ENCODE measurements at places on chromosomes 16 and 17.
A peak's percentile ranks its signal among the peaks of the same experiment; 100 is the strongest.

GRCh38 chr17:45018848-45019711, 32.4 kb downstream of the DCAKD start:
- DNase-seq = peak; percentile 70

DNA sequence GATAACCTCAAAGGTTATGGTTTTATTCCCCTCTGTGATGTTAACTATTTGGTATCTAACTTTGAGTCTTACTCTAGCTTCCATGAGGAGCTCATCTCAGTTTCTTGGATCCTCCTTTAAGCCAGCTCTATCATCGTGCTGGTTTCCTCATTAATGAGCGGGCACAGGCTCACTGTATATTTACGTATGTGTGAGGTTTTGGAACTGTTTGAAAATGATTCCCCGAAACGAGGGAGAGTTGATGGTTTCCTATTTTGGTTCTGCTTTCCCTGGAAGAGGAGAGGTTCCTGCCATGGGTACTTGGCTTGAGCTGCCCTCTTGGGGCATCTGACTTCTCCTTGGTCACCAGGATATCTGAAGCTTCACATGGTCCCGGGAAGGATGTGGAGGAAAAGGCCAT, 32.7 kb upstream of the PIK3R6 start:
- no peak for DNase-seq

DNA sequence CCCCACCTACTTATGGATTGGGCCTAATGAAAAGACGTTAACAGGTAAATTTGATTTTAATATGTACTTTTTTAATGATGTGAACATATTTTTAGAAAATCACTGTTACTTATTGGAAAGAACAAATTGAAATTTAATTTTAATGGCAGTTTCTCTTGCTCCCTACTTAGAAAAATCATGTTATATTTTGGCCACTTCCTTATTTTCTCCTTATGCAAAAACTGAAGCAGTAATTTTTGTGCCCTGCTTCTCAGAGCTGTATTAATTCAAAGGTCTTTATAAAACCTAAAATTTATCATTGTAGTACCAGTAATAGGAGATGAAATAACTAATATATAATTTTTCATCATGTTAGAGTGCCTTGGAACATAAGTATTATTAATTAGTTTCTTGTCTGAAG, 2.8 kb downstream of the ZPBP2 start:
- DNase-seq = no peak

DNA sequence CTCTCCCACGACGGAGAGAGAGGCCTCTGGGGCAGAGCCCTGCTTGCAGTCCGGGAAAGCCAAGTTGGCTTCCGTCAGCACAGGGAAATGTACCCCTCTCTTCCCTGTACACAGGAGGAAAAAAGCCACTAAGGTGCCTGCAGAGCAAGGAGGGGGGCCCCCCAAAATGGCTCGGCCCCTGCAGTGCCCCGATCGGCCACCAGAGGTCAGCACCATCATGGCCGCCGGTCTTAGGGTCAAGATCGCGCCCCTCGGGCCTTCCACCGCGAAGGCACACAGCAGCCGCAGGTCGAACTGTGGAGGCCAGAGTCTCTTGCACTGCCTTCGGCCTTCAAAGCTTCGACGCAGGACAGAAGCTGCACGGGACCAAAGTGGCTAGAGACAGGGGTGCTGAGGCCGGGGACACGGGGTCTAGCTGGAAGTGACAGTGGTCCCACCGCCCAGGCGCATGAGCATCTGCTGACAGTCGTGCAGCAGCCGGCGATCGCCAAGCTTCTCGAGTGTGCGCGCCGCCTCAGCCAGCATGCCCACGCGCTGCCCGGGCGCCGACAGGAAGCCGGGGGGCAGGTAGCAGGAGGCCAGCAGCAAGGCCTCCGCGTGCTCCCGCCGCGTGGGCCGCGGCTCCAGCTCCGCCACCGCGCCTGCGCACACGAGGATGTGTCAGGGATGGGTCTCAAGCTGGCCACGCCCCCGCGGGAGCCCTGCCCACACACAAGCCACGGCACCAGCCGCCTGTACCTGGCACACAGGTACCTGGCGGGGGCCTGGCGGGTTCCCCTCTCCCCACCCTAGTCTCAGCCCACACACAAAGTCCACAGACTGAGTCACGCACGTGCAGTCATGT, 24.4 kb downstream of the SREBF1 start:
- peak; percentile 93 for DNase-seq

GRCh38 chr17:4949321-4950074, 1.2 kb upstream of the PFN1 start:
- DNase-seq = peak; percentile 83

DNA sequence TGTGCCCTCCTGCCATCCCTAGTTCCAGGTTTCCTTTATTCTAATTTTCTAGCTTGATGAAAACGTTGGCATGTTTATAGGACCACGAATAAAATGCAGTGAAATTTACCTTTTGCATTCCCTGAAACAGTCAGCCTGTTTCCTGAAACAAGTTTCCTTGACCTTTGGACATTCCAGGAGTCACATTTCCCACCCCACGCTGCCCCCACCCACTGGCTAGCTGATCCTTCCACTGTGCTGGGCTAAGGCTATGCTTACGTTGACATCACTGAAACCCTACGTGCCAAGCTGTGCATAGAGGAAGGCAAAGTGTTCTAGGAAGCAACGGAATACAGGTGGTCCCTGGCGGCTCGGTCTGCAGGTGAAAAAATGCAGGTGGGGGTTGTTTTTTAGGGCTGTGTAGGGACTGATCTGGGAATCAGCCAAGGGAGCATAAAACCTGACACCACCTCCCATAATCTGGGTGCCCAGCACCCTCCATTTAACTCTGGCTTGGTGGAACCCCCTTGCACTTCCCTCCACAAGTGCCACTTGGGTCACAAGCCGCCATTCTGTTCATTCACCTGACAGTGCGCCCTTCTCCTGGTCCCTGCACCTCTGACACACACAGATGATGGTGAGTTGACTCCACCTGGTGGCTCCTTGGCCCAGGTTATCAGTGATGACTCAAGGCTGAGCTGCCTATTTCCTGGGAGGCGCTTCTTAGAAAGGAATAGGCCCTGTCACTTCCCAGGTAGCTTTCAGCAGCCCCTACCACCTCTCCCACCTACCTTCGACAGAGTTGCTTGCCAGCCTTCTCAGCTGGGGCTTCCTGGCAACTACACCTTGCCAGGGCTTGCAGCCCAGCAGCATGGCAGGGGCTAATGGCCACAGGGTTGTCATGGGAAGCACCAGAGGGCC, 83.7 kb downstream of the N4BP1 start:
- DNase-seq = no peak

- DNase-seq = peak; percentile 74
Measured at GRCh38 chr17:74452033-74452840, 14.2 kb upstream of the CD300A start.

GRCh38 chr16:9438991-9439390, 347.5 kb downstream of the HAPSTR1 start:
- DNase-seq = no peak

DNA sequence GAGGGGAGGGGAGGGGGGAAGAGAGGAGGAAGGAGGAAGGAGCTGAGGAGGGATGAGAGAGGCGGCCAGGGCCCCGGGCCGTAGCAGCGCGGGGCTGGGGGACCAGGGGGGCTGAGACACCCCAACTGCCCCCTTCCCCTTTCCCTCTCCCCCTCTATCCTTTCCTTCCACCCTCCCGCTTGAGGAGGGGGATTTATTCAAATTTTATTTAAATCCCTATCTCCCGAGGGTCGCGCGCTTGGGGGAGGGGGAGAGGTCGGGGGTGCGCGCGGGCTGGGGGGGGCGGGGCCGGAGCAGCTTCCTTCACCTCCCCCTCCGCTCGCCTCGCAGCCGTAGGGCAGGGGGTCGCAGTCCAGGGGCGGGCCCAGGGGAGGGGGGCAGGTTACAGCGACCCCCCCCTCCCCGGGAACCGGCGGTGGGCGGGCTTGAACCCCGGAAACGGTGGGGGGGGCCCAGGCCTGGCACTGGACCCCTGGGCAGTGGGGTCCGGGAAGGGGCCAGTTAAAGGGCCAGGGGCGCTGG, at the start of gene FBXL19:
Gene FBXL19, plus strand, starts transcription at position 19 of the 522 bp plus-strand sequence. CDS start 2,183 bp downstream, outside the sequence.
- DNase-seq = no peak

DNA sequence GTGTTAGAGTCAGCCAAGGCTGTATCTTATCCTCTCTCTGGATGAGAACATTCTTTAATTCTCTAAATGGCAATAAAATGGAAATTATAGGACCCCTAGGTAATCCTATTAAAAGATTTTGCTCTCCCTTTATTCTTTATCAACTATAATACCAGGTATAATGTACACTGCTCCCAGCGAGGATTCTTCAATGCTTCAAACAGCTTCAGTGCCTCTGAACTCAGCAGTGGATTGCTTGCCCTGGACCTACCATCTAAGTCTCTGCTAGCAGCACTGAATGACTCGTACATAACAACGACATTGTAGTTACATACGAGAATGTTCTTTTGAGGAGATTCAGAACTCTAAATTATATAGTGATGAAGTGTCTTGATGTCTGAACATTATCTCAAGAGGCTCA, 3.7 kb upstream of the OR3A2 start:
- no peak for DNase-seq

GRCh38 chr16:50938932-50939331, 197.0 kb downstream of the CYLD start:
- DNase-seq = no peak

GRCh38 chr16:50401355-50401754, 32.6 kb upstream of the BRD7 start:
- no peak for DNase-seq

- DNase-seq = peak; percentile 32
Measured at GRCh38 chr17:56269556-56270389, 116.5 kb downstream of the ANKFN1 start.

DNA sequence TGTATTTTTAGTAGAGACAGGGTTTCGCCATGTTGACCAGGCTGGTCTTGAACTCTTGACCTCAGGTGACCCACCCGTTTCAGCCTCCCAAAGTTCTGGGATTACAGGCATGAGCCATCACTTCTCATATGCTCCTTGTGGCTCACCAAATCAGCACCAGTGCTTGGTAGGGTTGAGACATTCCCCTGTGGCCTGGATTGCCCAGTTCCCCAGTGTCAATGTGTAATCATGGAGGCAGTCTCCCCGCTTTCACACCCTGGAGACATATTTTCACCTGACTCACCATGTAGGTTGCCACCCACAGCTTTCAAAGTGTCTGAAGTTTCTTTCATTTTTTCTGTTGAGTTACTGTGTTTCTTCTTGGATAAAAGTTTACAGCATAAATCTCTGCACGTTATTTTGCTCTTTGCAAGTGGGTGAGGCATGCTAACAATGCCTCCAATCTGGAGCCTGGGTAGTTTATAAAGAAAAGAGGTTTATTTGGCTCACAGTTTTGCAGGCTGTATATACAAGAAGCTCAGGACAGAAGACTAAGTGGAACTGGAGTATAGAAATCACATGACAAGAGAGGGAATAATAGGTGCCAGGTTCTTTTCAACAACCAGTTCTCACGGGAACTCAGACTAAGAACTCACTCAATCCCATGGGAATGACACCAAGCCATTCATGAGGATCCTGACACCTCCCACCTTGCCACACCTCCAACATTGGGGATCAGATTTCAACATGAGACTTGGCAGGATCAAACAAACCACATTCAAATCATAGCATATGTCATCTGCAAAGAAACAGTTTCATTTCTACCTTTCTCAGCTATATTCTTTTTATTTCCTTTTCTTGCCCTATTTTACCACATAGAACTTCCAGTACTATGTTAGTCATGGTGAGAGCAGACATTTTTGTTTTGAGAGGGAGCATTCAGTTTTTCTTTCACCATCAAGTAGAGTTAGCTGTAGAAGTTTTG, 113.2 kb downstream of the PHKB start:
- DNase-seq = no peak

GRCh38 chr16:74591876-74592650, 14.9 kb downstream of the GLG1 start:
- DNase-seq = no peak

DNA sequence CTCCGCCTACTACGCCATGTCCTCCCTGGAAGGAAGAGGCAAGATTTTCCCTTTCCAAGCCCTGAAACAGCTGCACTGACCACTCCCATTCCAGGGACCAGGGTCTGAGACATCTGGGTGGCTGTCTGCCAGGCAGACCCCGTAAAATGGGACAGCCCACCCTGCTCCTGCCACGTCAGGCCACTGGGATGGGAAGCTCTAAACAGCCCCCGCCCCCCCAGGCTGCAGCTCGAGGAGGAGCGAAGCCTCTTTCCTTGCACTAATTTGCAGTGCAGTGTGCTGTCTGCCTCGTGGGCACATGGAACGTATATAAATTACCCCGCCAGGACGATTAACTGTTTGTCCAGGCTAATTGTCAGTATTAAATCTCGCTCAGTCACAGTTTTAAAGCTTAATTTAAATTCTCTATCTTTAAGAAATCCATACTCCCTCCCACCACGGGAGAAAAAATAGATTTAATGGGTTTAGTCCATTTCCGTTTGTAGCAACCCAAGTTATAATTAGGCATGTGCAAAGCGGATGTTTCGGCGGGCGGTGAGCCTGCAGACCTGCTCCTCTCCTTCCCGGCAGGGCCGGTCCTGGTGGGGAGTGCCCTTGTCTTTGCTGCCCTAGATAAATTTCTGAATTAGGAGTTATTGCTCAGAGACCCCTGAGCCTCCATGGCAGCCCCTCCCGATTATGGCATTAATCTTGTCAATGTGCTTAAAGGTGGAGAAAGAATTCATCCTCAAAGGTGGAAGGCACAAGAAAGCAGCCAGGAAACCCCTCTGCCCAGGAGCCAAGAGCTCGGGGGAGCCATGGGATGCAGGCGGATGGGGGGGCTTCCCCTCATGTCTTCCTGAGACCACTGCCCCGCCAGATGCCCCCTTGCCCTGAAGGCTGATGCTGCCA, 268.0 kb upstream of the TNRC6C start:
- no peak for DNase-seq

GRCh38 chr17:57419940-57420550, 163.7 kb downstream of the MSI2 start:
- DNase-seq = no peak

- DNase-seq = no peak
Measured at GRCh38 chr17:63309021-63309420, 137.1 kb downstream of the CYB561 start.

DNA sequence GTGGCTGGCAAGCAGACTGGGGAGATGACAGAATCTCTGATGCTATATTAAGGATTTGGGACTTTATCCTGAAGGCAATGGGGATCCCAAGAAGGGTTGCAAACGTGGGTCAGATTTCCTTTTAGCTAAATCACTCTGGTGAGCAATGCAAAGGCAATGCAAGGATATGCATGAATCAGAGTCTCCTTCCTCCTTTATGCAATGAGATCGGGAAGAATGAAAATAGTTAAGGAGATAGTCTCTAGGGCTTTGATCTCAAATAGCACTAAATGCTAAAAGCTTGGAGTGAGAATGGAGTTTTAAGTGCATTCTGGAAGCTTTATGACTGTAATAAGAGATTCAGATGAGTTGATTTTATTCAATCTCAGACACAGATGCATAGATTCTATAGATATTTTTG, 27.2 kb upstream of the SHISA9 start:
- DNase-seq = no peak

DNA sequence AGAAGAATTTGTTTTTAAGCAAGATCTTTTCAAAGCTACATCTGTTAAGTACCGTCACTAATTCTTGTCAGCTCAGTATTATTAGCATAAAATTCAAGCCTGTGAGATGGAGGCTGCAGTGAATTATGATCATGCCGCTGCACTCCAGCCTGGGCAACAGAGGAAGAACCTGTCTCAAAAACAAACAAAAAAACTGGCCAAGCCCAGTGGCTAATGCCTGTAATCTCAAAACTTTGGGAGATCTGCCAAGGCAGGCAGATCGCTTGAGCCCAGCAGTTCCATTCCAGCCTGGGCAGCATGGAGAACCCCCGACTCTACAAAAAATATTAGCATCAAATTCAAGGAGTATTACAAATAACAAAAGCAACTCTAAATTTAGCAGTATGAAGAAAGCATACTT, 88.0 kb downstream of the STXBP4 start:
- DNase-seq = peak; percentile 52

- no peak for DNase-seq
Measured at GRCh38 chr16:75054556-75054947, 55.7 kb downstream of the ZNRF1 start.

Measured in eye (tissue), 1 donor.